ENCODE measurements at places on chromosomes 11 and 22.

DNA sequence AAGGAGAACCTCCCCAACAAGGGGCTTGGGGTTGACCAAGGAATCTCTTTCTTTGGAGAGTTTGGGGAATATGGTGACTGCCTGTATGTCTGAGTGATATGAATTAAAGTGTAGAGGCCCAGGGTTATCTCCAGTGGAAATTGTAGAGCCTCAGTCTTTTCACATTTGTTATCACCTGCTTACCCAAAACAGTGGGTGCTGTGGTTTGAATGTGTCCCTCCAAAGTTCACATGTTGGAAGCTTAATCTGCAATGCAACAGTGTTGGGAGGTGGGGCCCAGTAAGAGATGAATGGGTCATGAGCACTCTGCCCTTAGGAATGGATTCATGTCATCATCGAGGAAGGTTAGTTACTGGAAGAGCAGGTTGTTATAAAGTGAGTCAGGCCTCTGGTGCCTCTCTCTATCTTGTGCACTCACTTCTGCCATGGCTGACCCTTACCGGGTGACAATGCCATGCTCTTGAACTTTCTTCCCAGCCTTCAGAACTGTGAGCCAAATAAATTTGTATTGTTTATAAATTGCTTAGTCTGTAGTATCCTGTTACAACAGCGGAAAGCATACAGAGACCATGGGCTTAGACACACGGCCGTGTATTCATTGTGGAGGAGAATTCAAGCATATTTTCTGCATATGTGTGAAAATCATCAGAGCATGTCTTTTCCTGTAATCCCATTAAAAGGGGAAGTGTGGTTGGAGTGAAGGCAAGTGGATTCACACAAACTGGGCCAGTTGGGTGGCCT lies 114.1 kb upstream of the TBCEL start:
- DNase-seq = no peak

DNA sequence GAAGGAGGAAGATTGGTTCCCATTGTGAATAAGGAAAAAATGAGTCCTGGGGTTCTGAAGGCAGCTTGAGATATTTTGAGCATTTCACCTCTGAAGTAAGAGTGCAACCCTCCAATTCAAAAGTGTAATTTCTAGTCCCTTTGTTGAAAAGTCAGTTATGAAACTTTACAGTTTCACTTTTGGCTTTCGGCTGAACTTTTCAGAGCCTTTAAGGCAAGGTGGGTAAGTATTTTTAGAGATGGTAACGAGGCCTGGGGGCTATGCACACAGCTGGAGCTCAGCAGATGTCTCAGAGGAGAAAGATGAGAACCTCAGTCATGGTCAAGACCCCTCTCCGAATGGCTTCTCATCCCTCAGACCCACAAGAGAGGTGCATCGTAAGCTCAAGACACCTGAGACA lies 267.6 kb downstream of the KIRREL3 start:
- no peak for DNase-seq

DNA sequence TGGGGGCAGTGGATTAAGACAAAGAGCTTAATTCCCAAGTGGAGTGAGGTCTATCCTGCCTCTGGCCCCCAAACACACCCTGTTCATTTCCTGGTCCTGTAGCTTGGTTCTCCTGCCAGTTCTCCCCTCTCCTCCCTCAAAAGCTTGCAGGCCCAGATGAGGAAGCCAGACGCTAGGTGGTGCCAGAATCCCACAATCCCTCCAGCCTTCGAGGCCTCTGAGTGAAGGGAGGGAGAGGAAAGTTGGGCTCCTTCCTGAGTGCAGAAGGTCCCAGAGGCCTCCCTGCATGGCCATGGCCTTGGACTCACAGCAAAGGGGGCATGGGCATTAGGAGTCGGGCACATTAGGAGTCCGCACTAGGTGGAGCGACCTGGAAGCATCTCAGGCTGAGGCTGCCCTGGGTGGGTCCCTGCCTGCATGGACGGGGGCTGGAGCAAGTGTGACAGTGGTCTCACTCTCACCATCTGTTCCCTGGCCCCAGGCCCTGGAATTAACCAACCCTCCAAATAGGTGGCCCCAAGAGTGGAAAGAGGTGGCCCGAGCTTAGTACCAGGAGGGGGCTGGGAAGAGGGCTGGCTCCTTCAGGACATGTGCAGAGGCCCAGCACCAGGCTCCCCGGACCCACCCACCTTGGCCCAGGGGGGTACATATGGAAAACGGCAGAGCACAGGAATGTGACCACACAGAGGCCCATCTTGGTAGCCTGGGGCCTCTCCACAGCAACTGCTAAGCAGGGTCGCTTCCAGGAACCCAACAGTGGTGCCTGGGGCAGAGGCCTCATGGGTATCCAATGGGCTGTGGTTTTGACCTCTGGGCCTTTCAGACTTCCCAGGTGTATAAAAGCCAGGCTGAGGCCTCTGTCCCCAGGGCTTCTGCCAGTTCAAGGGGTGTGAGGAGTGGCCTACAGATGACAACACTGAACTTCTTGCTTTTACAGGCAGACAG lies 5.2 kb downstream of the FXYD2 start:
- no peak for DNase-seq

GRCh38 chr11:17121981-17122380 lies 44.5 kb upstream of the RPS13 start:
- DNase-seq = no peak

GRCh38 chr11:64081745-64082442 lies 46.2 kb downstream of the FLRT1 start:
- DNase-seq = no peak

GRCh38 chr11:24295360-24295759 lies 201.5 kb upstream of the LUZP2 start:
- no peak for DNase-seq

DNA sequence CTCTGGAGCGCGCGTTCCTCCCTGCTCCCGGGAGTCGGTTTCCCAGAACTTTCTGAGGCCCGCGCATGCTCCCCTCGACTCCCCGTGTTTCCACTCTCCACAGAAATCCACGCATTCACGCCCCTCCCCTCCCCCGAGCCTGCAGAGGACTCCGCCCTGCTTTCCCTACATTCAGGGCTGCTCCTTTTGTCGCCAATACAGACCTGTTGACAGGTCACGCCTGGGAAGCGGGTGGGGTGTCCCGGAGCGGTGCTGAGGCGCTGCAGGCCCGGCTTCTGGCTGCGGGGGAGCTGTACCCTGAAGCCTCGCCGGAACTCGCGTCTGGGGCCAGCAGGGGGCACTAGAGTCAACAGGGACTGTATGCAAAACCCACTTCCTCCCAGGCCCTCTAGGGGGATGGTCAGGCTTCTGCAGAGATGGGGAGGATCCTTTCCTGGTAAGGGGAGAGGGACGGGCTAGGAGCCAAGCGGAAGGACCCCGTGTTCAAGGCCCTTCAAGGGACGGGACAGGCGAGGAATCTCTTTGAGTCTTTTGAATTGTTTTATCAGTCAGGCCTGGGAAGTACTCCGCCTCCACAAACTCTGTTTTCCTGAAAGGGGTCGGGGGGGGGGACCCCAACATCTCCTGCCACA lies at the start of gene PRAME:
Gene PRAME (minus strand): TSS at position 294 of the 632 bp plus-strand sequence. CDS start 2,433 bp downstream, outside the sequence.
- no peak for DNase-seq

DNA sequence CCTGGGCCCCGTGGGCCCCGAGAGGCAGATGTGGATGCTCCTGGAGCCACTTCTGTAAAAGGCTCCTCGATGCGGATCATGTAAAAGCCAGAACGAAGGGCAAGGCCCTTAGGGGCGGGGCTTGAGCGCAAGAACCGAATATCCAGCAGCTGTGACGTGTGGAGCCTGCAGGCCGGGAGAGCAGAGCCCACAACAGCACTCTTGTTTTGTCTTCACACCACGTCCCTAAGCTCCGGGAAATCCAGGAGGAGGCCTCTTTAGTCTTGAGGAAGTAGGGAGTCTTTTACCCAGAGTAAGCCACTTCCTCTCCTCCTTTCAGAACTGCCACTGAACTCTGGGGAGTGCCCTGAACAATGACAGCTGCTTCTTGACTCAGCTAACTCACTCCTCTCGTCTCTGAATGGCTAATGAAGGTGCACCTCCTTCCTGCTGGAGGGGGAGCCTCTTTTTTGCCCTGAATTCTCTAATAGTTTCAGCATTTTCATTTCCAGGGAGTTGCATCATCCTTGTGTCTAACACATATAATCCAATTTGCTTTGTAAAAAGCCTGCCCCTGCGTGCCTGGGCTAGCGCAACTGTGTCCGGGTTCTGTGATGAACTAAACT lies 12.5 kb downstream of the L3MBTL2 start:
- no peak for DNase-seq
